ENCODE measurements at places on chromosomes 5 and 9.

DNA sequence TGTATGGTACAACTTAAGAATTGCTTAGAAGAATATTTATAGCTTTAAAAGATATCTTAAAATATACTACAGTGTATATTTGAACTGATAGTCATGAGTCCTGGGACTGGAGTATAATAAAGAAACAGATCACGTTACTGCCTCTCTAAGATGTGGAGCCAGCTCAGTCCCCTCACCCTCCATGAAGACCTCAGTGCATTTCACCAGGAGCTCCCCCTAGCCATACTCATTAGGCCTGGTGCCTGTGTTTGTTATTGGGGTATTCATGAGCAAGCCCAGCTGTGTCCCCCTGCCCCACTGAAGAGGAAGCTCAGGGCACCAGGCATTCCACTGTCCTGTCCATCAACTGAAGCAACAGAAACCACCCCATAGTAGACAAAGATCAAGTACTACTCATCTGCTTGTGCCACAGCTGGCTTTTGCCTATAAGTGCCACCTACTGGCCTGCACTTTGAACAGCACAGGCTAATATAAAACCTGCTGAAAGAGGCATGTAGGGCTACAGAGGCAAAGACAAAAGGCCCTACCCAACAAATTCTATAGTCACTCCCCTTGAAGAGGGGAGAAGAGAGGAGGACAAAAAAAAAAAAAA is 850.2 kb upstream of the NUDT12 start:
- peak; percentile 28 for DNase-seq

GRCh38 chr9:91208837-91209236 is 152.9 kb downstream of the AUH start:
- DNase-seq, result no peak

- DNase-seq, result no peak
Measured at GRCh38 chr5:102229685-102230084, 66.4 kb downstream of the SLCO4C1 start.

DNA sequence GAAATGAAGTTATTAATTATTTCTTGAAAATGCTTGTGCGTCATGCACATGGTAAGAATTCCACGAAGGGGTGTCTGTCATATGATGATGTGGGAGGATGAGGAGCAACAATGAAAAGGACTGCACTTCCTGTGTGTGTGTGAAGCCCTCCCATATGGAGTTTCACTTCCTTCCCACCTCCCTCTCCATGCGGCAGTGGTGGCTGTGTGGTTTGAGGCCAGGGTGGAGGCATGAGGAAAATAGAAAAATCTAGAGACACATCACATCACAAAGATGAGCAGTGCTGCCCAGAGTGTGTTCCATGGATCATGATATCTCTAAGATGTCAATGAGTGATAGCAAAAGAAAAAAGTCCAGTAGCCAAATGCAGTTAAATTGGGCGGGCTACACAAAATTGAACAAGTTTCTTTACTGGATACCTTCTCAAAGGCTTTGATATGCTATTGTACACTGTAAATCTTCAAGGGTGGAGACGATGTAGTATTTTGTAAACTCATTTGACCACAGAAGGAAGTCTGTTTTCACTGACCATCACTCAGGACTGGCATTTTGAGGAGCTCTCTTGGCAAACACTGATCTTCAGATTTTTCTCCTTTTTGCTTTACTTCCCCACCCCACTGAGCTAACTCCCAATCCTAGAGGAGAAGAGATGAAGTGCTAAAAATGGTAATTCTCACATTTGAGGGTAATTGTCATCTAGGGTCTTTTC is 55.7 kb upstream of the EQTN start:
- DNase-seq, result no peak

GRCh38 chr9:70218767-70219166 is 40.0 kb upstream of the SMC5 start:
- DNase-seq, result no peak

DNA sequence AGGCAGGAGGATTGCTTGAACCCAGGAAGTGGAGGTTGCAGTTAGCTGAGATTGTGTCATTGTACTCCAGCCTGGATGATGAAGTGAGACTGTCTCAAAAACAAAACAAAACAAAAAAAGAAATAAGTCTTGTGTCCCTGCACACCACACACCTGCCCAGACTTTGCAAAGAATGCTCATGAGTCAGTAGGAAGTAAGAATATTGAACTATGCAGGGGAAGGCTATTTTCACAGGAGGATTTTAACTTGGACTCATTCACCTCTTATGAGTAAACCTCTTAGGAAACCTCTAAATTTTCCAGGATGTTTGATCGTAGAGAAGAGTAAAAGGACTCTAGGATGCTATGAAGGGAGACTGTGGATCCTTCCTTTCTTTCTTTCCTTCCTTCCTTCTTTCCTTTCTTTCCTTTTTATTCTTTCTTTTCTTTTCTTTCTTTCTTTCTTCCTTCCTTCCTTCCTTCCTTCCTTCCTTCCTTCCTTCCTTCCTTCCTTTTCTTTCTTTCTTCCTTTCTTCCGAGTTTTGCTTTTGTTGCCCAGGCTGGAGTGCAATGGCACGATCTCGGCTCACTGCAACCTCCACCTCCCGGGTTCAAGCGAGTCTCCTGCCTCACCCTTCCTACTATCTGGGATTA is 96.7 kb upstream of the CLINT1 start:
- no peak for DNase-seq

- DNase-seq, result no peak
Measured at GRCh38 chr5:10599862-10600284, 36.0 kb downstream of the ANKRD33B start.

DNA sequence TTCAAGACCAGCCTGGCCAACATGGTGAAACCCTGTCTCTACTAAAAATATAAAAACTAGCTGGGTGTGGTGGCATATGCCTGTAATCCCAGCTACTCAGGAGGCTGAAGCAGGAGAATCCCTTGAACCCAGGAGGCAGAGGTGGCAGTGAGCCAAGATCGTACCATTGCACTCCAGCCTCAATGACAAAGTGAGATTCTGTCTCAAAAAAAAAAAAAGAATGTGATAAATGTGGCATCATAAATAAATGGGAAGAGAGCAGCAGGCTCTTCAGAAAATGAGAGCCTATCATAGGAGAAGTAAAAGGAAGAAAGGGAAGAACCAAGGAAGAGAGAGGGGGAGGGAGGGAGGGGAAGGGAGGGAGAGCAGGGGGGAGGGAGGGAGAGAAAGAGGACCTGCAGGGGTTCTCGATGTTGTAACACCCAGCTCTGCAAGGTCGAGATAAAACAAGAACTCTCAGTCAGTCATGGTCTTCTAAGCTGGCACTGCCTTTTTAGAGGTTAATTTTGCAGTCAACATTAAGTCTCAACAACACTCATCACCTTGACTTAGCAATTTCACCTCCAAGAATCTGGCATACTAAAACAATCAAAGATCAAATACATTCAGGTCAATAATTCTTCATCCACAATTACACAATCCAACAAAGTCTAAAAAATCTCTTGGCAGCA is 68.7 kb upstream of the SIMC1 start:
- no peak for DNase-seq

GRCh38 chr5:60444661-60445360 is 255.2 kb downstream of the DEPDC1B start:
- no peak for DNase-seq

GRCh38 chr9:127360829-127361228 is 36.1 kb upstream of the SLC2A8 start:
- no peak for DNase-seq

DNA sequence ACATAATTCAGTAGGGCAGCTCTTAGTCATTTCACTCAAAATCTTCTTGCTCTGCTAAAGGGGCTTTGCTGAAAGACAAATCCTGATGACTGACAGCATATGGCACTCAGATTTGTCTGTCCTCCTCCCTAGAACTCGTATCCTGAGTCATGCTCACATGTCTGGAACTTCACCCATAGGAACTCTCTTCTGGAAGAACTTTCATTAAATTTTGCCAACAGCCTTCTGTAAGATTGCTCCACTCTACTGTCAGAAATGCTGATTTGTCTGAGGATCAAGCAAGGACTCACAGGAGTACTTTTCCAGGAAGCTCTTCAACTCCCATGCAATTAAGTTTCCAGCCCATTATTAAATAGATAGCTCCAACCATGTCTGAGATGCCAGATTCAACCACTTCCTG is 59.8 kb upstream of the SNX2 start:
- DNase-seq, result no peak

GRCh38 chr5:103138202-103138690 is 18.1 kb downstream of the PPIP5K2 start:
- DNase-seq, result no peak

DNA sequence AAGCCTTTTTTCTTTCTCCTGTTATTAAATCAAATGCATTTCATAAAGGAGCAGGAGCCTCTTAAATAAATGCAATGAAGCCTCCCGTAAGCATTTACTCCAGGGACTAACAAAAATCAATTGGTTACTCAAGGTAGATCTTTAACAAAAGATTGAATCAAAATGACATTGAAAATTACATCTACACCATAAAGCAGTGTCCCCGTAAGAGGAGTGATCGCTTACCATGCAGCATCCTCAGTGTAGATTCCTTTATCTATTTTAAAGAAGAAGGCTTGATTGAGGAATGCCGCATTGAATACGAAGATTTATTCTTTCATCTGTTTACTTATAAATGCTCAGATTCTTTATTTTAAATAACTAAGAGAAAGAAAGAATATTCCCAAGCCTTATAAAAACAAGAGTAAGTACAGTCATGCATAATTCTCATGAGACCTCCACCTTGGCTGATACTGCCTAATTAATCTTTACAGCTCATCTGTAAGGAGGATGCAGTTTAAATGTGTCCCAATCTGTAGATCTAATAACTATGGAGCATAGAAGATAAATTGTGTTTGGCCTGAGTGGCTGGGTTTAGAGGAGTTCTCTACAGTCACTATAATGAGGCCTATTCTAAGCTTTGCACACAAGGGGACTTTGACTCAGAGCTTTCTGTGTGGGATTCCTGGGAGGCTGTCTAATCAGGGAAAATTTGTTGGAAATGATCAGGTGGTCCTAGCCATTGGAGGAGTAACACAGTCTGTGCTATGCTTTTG is 55.1 kb downstream of the PLPPR1 start:
- DNase-seq, result no peak

- DNase-seq, result no peak
Measured at GRCh38 chr5:53243403-53243802, 133.8 kb upstream of the MOCS2 start.

GRCh38 chr9:87668222-87668621 is 57.7 kb upstream of the CTSL start:
- no peak for DNase-seq

DNA sequence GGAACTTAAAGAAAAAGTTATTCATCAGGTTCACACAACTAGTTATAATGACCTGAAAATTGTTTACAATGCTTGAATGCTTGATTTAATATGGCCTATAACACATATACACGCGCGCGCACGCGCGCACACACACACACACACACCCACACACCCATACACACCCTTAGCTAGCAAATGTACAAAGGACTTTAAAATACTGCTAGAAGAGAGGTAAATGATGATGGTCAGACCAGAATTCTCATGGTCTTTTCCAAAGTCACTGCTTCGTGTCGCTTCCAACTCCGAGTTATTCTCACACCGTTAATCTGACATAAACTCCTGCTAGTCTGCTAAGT is 5.9 kb downstream of the LSM11 start:
- DNase-seq, result no peak

DNA sequence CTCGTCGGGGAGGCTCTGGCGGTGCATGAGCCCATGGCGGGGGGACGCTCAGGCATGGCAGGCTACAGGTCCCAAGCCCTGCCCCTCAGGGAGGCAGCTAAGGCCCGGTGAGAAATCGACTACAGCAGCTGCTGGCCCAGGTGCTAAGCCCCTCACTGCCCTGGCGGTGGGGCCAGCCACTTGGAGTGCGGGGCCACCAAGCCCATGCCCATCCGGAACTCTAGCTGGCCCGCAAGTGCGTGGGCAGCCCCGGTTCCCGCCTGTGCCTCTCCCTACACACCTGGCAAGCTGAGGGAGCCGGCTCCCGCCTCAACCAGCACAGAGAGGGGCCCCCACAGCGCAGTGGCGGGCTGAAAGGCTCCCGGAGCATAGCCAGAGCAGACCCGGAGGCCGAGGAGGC is 1896.9 kb upstream of the CDH6 start:
- no peak for DNase-seq

DNA sequence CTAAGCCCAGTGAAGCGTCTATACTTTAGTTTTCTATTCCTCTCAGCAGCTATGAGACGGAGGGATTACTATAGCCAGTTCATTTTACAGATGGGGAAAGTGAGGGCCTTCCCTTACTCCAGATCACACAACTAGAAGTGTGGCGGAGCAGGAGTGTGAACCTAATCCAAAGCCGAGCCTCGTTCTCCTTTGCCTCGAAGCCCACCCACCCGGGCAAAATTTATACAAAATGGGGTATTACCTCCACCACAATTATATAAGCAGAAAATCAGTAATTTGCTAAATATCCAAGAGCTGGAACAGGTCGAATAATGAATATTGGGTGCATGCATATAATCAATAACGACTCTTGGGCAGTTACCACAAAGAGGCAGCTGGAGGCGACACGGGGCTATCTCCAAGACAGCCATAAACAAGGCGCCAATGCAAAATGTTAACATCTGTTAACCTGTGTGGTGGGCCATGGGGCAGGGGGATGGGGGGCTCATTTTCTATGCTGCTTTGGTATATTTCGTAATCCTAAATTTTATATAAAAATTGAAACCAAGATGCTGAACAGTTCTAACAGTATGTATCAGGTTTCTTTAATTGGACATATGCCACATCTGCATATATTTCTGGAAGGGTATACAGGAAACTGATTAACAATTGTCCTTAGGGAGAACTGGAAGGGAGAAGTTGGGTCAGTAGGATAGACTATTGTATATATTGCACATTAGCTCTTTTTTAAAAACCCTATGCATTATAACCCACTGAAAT is 1.2 kb upstream of the RNF44 start:
- DNase-seq, result peak; percentile 69

- DNase-seq, result no peak
Measured at GRCh38 chr5:84080908-84081307, 303.8 kb downstream of the EDIL3 start.

DNA sequence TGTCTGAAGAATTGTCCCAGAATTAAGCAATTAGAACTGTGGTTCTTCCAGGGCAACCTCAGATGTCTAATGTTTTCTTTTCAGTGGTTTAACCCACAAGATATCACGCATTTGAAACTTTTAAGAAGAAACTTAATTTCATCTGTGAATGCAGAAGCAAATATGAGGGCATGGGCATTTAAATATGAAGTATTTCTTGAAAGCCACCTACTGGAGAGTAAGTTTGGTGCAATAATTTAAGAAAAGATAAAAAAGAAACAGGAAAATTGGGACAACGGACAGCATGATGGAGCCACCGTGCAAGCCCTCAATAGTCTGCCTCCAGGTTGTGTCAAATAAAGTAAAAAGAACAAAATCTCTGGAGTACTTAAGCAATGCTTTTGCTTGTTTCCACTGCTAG is 1.2 kb upstream of the CAPSL start:
- no peak for DNase-seq

DNA sequence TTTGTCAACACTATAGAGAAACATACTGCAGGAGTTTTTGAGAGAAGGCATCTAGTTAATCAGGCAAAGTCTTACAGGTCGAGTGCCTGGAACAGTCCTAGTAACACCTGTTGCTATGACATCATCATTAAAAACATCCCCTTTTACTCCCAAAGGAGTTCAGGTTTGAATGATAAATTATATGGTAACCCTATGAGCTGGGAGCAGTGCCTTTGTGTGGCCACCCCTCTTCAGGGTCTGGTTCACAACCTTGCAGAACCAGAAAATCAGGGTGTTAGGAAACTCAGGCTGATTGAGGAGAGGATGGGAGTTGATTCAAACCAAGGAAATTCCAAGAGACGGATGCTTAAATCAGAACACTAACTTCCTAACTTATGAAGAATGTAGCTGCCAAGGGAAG is 179.1 kb upstream of the RASEF start:
- DNase-seq, result no peak

GRCh38 chr9:135369412-135369990 is 110.1 kb upstream of the PPP1R26 start:
- DNase-seq, result no peak

GRCh38 chr9:110126986-110127864 is 80.7 kb downstream of the C9orf152 start:
- no peak for DNase-seq

All from SHP77 treated with DMSO at 0.1 percent for 48 hours (cell line).